CD4-positive, alpha-beta T cell treated with Interleukin-17A for 1 hour (primary cell): ENCODE measurements at places on chromosomes 11 and 22.

DNA sequence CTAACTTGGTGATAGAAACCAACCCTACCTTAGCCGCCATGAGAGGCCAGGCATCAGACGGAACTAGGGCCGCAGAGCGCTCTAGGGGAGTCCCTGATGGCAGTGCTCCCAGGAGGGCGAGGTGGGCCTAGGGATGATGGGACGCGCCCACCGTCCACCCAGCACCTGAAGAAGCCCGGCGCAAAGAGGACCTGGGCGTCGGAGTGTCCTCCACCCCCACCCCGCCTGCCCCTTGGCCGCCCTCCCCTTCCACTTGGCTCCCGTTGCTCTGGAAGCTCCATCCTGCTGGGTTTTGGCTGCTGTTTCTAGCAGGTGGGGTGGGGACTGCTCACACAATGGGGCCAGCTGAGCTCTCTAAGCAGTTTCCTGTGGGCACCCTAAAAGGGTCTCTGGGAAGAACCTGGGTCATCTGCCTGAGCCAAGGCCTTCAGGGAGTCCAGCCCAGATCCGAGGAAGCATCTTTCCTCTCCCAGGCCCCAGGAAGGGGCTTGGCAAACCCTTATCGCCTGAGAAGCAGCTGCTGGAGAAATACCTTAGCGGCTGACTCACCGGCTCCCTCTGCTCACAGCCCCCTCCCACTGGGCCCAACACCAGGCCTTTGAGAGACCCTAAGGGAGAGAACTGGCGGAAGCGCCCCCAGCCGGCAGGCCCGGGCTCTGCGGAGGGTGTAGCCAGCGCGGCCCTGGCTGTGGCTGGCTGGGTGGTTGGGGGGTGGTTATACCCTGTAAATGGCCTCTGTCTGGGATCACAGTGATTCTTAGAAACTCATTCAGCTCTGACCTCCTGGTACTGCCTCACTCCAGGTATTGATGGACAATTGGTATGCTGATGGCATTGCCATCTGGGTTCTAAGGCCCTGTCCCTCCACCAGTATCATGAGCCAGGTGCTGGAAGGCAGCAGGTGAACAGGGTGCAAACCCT, 19.3 kb downstream of the CREB3L1 start:
- no peak for DNase-seq

GRCh38 chr11:640021-640706, 3.1 kb downstream of the DRD4 start:
- no peak for DNase-seq

- no peak for DNase-seq
Observed at GRCh38 chr11:67666303-67666645, 8.1 kb downstream of the ALDH3B2 start.

DNA sequence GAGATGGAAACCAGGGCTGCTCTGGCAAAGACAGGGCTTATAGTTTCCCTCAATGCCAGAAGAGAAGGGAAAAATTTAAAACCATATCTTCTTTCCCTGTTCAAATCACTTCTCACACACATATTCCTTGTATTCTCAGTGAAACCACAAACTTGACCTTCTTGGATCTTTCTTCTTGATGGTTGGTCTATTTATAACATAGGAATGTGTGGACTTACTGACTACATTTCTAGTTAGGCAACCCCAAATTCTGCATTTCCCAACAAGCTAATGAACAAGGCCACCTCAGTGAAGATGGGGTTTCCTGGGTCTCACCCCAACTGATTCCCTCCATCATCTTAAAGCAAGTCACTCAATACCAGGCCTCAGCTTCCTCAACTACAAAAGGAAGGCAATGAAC, 3.8 kb upstream of the QSER1 start:
- no peak for DNase-seq

DNA sequence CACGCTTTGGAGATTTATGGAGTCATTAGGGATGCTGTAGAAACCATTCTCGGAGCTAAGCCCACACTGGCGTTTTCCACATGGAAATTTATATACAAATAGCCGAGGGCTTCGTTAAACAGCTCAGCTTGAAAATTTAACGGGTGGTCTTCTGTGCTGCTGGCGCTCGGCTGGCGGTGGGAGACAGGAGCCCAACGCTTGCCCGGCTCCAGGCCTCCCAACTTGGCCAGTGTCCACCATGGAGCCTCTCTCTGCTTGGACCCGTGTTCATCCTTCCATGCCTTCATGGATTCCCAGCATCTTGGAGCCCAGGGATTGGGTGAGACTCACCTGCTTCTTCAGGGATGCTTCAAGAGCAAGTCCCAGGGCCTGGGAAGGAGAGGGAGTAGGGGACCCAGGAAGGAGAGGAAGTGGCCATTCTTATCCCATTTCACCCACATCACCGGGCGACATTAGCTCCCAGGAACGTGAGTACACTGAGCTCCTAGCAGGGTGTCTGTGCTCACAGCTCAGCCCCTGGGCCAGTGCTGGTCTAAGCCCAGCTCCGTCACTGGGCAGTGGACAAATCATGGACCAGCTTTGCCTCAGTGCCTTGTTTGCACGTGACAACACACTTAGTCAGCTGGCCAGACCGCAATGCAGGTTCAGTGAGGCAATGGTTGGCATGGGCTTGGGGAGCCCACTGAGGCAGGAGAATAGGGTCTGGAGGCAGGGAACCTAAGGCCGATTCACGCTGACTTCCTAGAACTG, 944.3 kb downstream of the BRD1 start:
- no peak for DNase-seq

GRCh38 chr11:110173811-110174644, 80.8 kb downstream of the ZC3H12C start:
- DNase-seq: peak; percentile 58
